ENCODE measurements at places on chromosomes 3 and 15.

- no peak for DNase-seq
These were observed 15.4 kb downstream of the IDH2 start for GRCh38 chr15:90086868-90087268.

DNA sequence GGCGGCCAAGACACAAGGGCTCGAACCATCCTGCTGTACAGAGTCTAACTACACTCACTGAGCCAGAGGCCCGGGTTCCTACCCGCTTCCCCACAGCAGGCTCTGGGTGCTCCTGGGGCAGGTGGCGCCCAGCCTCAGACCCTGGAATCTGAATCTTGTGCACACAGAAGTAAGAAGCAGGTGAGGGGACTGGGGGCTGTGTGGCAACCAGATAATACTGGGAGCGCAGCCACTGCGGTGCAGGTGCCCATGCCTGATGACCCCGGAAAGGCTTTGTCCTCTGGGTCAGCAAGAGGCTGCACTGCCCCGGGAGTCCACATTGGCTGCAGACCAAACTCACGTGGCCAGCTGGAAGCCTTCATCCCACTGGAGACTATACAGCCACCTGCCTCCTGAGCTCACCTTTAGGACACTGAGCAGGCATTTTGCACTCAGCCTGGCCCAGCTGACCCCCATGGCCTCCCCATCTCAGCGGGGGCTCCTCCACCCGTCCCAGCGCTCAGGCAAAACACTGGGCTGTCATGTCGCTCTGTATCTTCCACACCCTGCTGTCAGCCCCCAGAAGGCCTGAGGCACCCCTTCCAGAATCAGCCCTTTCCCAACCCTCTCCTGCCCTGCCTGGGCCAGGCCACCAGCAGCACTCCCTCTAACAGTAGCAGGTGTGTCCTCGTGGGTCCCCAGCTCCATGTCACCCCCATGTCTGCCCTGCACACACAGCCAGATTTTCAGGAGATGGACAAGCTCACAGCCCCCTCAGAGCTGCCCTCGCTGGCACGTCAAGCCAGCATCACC, 101.0 kb upstream of the IQSEC1 start:
- no peak for DNase-seq

GRCh38 chr3:58631742-58632141, 34.8 kb downstream of the FAM3D start:
- DNase-seq: no peak

GRCh38 chr15:90872486-90873184, 4.2 kb downstream of the FURIN start:
- no peak for DNase-seq

GRCh38 chr3:52655895-52656294, 29.8 kb downstream of the PBRM1 start:
- DNase-seq: no peak

- DNase-seq: no peak
These were observed 251.4 kb upstream of the TGFBR2 start for GRCh38 chr3:30354972-30355371.

- DNase-seq: no peak
These were observed 2.6 kb upstream of the IL20RB start for GRCh38 chr3:136954980-136955780.

DNA sequence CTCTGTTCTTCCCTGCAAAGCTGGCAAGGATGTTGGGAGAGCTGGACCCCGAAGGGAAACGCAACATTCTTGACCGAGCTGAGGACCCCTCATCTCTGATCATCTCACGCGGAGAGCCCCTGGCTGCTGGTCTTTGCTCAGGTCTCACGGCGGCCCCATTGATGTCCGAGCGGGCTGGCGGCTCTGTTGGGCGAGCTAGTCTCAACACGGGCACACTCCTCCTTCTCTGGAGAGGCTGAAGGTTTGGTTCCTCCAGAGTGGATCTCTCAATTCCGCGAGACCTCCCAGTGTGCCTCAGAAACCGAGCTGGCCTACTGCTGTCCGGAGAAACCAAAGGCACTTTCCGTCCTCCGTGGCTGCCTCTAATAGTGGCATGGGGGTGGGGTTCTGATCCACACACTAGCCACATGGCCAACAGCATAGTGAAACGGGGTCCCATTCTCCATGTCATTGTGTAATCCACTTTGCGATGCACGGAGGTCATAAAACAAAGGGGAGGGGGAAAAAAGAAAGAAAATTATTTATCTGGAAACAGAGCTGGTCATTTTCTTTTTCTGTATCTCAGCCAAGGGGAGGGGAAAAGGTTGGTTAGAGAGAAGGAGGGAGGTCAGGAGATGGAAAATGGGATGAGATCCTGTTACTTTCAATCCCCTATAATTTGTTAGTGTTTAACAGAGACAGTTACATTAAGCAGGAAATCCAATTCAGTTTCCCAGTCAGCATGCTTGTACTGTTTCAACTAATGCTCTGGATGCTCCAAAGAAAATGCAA, 1.3 kb downstream of the CCDC80 start:
- DNase-seq: no peak

GRCh38 chr3:110955301-110955880, 116.2 kb upstream of the NECTIN3 start:
- DNase-seq: no peak

DNA sequence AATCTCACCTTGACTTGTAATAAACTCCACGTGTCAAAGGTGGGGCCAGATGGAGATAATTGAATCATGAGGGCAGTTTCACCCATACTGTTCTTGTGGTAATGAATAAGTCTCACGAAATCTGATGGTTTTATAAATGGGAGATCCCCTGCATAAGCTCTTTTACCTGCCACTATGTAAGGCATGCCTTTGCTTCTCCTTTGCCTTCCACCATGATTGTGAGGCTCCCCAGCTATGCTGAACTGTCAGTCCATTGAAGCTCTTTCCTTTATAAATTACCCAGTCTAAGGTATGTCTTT, 45.5 kb downstream of the SUCNR1 start:
- no peak for DNase-seq

GRCh38 chr3:50279255-50280016, 549 bp downstream of the LSMEM2 start:
- no peak for DNase-seq

DNA sequence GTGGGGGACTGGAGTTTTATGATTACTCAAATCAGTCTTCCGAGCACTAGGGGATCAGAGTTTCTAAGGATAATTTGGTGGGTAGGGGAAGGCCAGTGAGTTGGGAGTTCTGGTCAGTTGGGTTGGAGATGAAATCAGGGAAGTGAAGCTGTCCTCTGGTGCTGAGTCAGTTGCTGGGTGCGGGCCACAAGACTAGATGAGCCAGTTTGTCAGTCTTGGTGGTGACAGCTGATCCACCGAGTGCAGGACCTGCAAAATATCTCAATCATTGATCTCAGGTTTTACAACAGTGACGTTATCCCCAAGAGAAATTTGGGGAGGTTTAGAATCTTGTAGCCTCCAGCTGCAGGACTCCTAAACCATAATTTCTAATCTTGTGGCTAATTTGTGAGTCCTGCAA, 249.4 kb downstream of the FAM43A start:
- DNase-seq: no peak

- no peak for DNase-seq
These were observed 62.9 kb downstream of the EFCAB12 start for GRCh38 chr3:129365296-129366136.

GRCh38 chr3:4505688-4506558, 12.8 kb downstream of the ITPR1 start:
- DNase-seq: no peak

DNA sequence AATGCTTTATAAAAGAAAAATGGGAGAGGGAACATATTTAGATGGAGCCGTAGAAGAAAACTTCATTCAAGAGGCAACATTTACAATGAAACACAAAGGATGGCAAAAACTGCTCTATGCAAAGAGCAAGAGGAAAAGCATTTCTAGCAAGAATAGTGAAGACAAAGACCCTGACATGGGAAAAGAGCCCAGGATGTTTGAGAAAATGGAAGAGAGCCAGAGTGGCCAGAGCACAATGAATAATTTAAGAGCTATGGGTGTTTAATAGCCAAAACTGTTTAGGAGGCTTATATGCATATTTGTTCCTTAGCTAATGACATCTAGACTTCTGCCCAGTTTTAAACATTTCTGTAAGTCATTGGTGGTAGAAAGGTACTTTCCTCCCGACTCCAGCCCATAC, 25.4 kb upstream of the SEMA6D start:
- no peak for DNase-seq

- no peak for DNase-seq
These were observed 928.3 kb downstream of the NSUN3 start for GRCh38 chr3:94990952-94991705.

DNA sequence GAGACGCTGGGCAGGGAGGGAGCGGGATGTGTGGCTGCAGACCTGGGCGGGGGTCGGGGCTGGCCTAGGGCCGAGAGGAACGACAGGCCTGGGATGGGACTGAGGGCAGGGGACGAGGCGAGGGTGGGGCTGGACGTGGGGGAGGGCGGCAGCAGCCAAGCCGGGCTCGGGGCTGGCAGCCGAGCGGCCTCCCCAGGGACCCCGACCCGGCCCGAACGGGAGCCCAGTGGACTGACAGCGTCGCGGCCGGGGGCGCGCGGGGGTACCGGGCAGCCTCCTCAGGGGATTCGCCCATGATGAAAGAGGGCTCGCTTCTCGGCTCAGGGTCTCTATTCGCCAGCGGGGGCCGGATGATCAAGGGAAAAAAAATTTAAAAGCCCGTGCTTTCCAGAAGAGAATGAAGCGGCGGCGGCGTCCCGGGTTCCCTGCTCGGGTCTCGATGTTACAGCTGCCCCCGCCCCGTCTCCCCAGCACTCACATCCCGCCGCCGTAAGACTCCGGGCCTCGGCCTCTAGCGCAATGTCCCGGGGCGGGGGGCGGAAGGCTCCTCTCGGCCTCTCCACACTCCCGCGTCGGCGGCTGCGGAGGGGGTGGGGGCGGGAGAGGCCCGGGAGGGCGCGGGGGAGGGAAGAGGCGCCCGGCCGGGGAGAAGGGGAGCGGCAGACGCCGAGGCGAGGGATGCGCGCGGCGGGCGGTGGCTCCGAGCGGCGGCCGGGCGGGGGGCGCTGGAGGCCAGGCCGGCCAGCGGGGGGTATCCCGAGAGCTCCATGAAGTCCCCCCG, 4.3 kb downstream of the PTH1R start:
- DNase-seq: no peak
